Activated CD4-positive, alpha-beta memory T cell treated with anti-CD3 and anti-CD28 coated beads, Interleukin-2, amount 10 ng/mL, durations not matched to agents 7 days and 5 days (primary cell): ENCODE measurements at places on chromosomes 3 and 15. TPM values are rescaled to one million over a fixed set of nuclear protein-coding genes. Genes with fewer than 3 reads are reported as not detected.

DNA sequence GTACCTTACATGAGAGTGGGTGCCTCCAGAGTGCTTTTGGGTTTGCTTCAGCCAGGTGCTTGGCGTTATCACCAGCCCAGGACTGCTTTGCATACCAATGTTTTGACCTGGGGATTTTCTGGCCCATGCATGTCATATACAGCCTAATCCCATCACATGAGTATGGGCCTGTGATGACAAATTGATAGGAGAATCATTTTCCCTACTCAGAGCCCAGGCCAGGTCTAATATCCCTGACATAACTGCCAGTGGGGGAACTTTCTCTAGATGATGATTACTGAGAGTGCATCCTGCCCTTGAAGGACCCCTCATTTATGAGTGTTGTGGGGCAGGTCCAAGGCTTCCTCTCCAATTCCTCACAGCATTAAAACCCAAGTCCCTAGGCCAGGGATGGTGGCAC, 197.5 kb upstream of the LYSMD4 start:
- no peak for DNase-seq
- H3K4me3 ChIP-seq, result no peak overlapping the region
- H3K27me3 ChIP-seq, result peaks cover 8% of the 10 kb centered on the region

Gene CLDN18
- total RNA-seq, result not detected

GRCh38 chr3:131480116-131480515, 22.7 kb downstream of the MRPL3 start:
- H3K36me3 ChIP-seq, result peaks cover 33% of the 10 kb centered on the region
- DNase-seq, result no peak
- H3K4me1 ChIP-seq, result peaks cover 7% of the 10 kb centered on the region
- H3K27me3 ChIP-seq, result no peaks in the 10 kb centered on the region

Gene CLDN16
- not detected for total RNA-seq

- H3K27ac ChIP-seq, result no peak overlapping the region
- H3K4me3 ChIP-seq, result no peak overlapping the region
- H3K27me3 ChIP-seq, result no peaks in the 10 kb centered on the region
- no peaks in the 10 kb centered on the region for H3K4me1 ChIP-seq
- no peaks in the 10 kb centered on the region for H3K36me3 ChIP-seq
Observed at GRCh38 chr3:2774481-2775249, 335.5 kb downstream of the IL5RA start.

- no peaks in the 10 kb centered on the region for H3K36me3 ChIP-seq
- no peaks in the 10 kb centered on the region for H3K4me1 ChIP-seq
- no peak overlapping the region for H3K27ac ChIP-seq
Observed at GRCh38 chr3:160685144-160685766, 8.3 kb downstream of the ARL14 start.

DNA sequence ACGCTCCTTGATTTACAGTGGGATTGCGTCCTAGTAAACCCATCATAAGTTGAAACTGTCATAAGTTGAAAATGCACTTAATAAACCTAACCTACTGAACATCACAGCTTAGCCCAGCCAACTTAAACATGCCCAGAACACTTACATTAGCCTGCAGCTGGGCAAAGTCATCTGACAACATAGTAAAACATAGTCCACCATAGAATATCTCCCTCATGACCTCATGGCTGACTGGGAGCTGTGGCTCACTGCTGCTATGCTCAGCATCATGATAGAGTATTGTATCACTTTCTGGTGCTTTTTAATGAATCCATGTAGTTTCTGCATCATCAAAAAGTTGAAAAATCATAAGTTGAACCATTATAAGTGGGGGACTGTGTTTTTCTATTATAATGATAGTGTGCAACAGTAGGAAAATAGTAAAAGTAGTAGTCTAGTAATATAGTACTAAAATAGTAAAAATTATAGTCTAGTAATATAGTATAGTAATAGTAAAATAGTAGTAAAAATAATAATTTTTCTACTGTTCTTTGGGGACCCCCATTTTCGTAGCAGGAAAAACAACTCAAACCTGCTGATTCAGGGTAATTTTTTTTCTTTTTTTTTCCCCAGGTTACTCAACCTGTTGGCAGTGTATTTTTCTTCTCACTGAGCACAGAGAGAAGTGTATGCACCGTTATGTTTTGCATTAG, 233.5 kb downstream of the MYRIP start:
- H3K4me3 ChIP-seq, result no peak overlapping the region
- no peaks in the 10 kb centered on the region for H3K27me3 ChIP-seq
- H3K36me3 ChIP-seq, result no peaks in the 10 kb centered on the region
- no peak for DNase-seq
- no peak overlapping the region for H3K27ac ChIP-seq
- H3K4me1 ChIP-seq, result no peaks in the 10 kb centered on the region

DNA sequence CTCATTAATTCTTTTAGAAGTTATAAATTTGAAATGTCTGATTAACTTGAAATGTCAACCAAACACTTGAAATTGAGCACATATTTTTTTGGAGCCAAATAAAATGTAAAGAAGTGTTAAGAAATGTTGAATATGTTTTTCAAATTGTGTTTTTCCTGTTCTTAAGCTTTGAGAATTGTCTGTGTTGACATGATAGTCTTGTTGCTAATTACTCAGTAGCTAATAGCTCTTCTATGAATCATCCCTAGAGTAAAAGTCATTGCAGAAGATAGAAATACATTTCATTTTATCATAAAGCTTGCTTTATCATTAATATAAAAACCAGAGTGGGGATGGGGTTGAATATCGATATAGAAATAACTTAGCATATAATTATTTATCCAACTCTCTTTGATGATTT, 41.9 kb upstream of the ABHD10 start:
- no peak for DNase-seq
- H3K4me3 ChIP-seq, result no peak overlapping the region
- H3K36me3 ChIP-seq, result peaks cover 3% of the 10 kb centered on the region
- no peaks in the 10 kb centered on the region for H3K4me1 ChIP-seq

Gene C3orf85
- not detected for total RNA-seq

- no peak overlapping the region for H3K27ac ChIP-seq
- peaks cover 7% of the 10 kb centered on the region for H3K27me3 ChIP-seq
- no peaks in the 10 kb centered on the region for H3K4me1 ChIP-seq
- no peaks in the 10 kb centered on the region for H3K36me3 ChIP-seq
Observed at GRCh38 chr3:193728429-193729087, 135.6 kb downstream of the OPA1 start.

DNA sequence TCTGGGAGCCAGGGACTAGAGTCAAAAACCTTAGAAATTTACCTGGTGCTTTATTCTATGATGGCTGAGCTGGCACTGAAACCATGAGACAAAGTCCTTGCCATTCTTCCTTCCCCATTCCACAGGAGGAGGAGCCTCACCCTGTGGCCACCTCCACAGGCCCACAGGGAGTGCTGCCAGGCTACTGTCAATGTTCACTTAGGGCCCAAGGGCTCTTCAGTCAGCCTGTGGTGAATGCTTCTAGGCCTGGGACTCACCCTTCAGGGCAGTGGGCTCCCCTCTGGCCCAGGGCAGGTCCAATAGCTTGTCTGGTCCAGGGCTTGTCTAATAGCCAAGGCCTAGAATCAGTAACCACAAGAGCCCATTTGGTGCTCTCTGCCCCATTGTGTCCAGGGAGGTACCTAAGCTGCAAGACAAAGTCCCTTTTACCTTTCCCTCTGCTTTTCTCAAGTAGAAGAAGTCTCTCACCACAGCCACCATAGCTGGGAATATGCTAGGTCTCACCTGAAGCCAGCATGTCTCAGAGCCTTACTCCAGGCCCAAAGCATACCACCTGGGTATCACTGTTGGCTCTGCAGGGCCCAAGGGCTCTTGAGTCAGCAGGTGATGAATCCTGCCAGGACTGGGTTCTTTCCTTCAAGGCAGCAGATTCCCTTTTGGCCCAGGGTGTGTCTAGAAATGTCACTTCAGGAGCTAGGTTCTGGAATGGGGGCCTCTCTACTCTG, 61.8 kb upstream of the CHRNB4 start:
- H3K36me3 ChIP-seq, result no peaks in the 10 kb centered on the region
- no peak overlapping the region for H3K27ac ChIP-seq
- DNase-seq, result no peak
- H3K4me1 ChIP-seq, result no peaks in the 10 kb centered on the region
